ENCODE measurements at places on chromosomes 13 and 19. TPM values are rescaled to one million over a fixed set of nuclear protein-coding genes. Genes with fewer than 3 reads are reported as not detected.
A peak's percentile ranks its signal among the peaks of the same experiment; 100 is the strongest.

DNA sequence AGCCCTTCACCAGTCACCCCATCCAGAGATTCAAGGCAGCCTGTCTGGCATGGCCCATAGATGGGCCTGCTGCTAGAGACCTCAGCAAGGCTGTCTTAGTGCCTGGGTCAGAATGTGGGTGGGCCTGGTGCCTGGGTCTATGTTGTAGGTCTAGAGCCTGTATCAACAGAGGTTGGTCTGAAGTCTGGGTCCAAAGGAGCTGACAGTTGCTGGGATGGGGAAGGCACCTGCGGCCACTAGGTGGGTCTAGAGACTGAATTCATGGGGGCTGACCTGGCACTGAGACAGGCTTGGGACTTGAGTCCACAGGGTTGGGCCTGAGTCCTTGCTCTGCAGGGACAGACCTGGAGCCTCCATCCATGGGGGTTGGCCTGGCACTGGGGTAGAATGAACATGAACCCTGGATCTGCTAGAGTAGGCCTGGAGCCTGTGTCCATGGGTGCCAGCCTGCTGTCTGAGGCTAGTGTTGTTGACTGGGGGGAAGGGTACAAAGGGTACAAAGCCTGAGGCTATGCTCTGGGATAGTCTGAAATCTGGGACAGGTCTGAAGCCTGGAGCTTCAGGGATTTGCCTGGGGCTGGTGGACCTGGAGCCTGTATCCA is 516.8 kb downstream of the OLFM4 start:
- ATAC-seq, result no peak
- H3K4me3 ChIP-seq, result no peak overlapping the region
- no peaks in the 10 kb centered on the region for H3K27me3 ChIP-seq
- no peaks in the 10 kb centered on the region for H3K36me3 ChIP-seq
- H3K27ac ChIP-seq, result no peak overlapping the region
- no peaks in the 10 kb centered on the region for H3K4me1 ChIP-seq

- H3K27ac ChIP-seq, result peak overlapping the region; percentile 90
- no peaks in the 10 kb centered on the region for H3K27me3 ChIP-seq
- H3K4me3 ChIP-seq, result peak overlapping the region; percentile 82
- ATAC-seq, result no peak
- H3K4me1 ChIP-seq, result peaks cover 4% of the 10 kb centered on the region
Observed at GRCh38 chr19:8506402-8506957, 4.0 kb upstream of the PRAM1 start.

DNA sequence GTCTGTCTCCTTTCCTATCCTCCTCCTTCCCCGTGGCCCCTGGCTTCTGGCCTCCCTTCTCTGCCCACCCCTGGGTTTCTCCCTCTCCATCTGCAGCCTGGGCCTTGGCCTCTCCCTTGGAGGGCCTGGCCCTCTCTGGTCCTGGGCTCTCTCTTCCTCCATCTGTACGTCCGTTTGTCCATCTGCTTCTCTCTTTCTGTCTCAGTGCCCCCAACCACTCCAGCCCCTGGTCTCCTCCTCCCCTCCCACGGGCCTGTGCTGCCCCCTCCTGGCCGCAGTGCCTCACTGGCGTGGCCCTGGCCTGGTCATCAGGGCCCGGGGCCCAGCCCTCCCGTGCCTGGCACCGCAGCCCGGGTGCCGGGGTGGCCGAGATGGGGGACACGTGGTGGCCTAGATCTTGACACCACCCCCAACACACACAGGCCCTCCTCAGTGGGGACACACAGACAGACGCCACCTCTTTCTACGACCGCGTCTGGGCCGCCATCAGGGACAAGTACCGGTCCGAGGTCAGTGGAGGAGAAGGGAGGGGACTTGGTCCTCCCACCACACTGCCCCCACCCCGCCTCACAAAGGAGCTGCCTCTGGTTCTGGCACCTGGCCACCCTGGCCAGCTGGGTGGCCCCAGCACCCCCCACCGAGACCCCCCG is 11.3 kb downstream of the PRKCSH start:
- no peak overlapping the region for H3K4me3 ChIP-seq
- ATAC-seq, result peak; percentile 71
- no peak overlapping the region for H3K27ac ChIP-seq
- no peaks in the 10 kb centered on the region for H3K4me1 ChIP-seq
- peaks cover 61% of the 10 kb centered on the region for H3K36me3 ChIP-seq

DNA sequence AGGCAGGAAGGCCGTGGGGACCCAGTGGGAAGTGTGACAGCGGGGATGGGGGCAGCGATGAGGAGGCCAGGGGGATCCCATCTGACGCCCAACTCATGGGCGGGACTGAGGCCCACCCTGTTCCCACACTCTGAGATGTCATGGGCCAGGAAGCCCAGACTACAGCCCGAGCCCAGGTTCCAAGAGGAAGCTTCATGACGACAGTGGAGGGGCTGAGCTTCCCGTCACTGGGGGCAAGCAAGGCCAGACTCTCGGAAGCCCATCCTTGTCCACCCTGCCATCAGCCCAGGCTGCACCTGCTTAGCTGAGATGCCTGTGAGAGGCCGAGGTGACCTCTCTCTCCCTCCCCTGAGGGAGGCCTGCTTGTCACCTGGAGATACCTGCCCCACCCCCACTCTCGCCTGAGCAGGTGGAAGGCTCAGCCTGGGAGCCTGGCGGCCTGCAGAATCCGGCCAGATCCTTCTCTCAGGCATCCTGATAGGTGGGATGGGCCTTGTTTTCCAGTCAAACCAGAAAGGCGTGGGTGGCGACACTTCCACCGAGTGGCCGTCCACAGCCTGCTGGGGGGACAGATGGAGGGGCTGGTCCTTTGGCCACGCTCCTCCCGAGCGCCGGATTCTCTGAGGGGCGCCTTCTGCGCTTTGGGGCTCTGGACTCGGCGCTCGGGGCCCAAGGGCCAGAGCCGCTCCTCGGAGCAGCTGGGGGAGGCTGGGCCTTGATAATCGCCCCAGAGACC is 4.8 kb downstream of the ZBTB7A start:
- peaks cover 4% of the 10 kb centered on the region for H3K4me1 ChIP-seq
- H3K4me3 ChIP-seq, result peak overlapping the region; percentile 82
- ATAC-seq, result no peak

KLK11 gene
- total RNA-seq, result not detected

- no peaks in the 10 kb centered on the region for H3K4me1 ChIP-seq
- H3K36me3 ChIP-seq, result no peaks in the 10 kb centered on the region
- ATAC-seq, result no peak
- H3K4me3 ChIP-seq, result no peak overlapping the region
- H3K27ac ChIP-seq, result no peak overlapping the region
Observed at GRCh38 chr13:58823701-58824100, 1192.2 kb downstream of the PCDH17 start.

DNA sequence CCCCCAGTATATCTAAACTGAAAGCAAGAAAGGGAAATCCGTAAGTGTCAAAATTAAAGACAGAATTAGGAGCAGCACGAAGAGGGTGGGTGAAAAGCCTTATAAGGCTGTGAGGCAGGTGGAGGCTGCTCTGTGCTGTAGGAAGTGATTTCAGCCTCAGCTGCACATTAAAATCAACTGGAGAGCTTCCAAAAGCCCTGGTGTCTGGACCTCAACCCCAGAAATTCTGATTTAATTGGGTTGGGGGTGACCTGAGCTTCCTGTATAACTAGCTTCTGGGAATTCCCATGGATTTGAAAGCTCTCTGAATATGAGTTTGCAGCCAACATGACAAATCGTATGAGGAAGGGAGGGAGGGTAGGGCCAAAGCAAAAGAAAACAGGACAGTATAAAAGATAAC is 242.4 kb upstream of the TMTC4 start:
- H3K4me1 ChIP-seq, result no peaks in the 10 kb centered on the region
- no peak overlapping the region for H3K4me3 ChIP-seq
- H3K27ac ChIP-seq, result no peak overlapping the region
- no peaks in the 10 kb centered on the region for H3K36me3 ChIP-seq
- no peak for ATAC-seq
- peaks cover 23% of the 10 kb centered on the region for H3K27me3 ChIP-seq

PEAK3 gene
- total RNA-seq, result 0.09 TPM

- H3K27me3 ChIP-seq, result no peaks in the 10 kb centered on the region
- no peaks in the 10 kb centered on the region for H3K36me3 ChIP-seq
- no peak for ATAC-seq
- no peak overlapping the region for H3K4me3 ChIP-seq
- H3K27ac ChIP-seq, result no peak overlapping the region
- H3K4me1 ChIP-seq, result no peaks in the 10 kb centered on the region
Observed at GRCh38 chr13:70284371-70284770, 176.1 kb upstream of the KLHL1 start.

FBXO27 gene
- 0.66 TPM for total RNA-seq

GRCh38 chr19:862581-863314 is 3.3 kb downstream of the CFD start:
- H3K4me1 ChIP-seq, result peaks cover 4% of the 10 kb centered on the region
- H3K4me3 ChIP-seq, result peak overlapping the region; percentile 71
- peaks cover 7% of the 10 kb centered on the region for H3K36me3 ChIP-seq
- H3K27me3 ChIP-seq, result no peaks in the 10 kb centered on the region
- ATAC-seq, result peak; percentile 59
- H3K27ac ChIP-seq, result no peak overlapping the region

GRCh38 chr13:30720172-30720869 is 15.0 kb upstream of the ALOX5AP start:
- H3K36me3 ChIP-seq, result no peaks in the 10 kb centered on the region
- no peaks in the 10 kb centered on the region for H3K27me3 ChIP-seq
- H3K4me3 ChIP-seq, result no peak overlapping the region
- H3K27ac ChIP-seq, result no peak overlapping the region
- ATAC-seq, result peak; percentile 49
- H3K4me1 ChIP-seq, result no peaks in the 10 kb centered on the region

- no peak for ATAC-seq
- no peaks in the 10 kb centered on the region for H3K27me3 ChIP-seq
- H3K4me1 ChIP-seq, result peaks cover 19% of the 10 kb centered on the region
- no peaks in the 10 kb centered on the region for H3K36me3 ChIP-seq
- peak overlapping the region; percentile 8 for H3K4me3 ChIP-seq
Observed at GRCh38 chr13:21071015-21071414, 9.6 kb upstream of the LATS2 start.

DNA sequence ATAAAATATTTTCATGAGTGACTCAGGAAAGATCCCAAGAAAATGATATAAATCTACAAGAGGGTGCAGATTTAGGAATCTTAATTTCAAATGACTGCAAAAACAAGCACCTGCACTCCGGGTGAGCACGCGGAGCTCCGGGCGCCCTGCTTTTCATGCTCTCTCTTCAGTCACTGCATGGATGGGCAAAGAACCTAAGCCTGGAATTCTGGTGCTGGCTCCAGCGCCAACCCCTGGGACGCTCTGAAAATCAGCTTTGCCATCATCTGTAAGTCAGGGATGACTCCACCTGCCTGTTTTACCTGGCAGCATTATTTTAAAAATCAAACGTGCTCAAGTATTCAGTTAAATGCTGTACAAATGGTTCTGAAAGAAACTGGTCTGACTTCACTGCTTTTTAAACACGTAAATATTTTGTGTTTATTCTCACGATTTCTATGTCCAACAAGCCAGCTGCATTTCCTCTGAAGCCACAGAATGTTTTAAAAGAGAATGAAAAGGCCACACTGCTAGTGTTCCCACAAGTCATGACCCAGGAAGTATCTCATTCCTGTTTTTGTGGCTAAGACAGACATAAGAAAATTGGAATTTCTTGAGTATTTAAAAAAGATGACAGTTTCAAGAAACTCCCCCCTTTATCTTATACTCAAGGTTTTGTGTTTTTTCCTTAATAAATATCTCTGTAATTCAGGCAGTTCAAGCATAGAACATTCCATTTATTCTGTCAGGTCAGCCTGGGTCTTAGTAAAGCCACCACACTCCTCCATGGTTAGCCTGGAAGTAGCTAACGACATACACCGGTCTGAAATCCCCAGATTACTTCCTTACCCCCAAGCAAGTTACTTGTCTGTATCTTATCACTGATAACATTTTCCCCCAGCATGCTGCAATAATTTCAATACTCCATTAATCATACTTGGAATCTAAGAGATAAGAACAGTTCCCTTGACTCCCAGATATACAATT is 81.1 kb downstream of the COL4A1 start:
- H3K27ac ChIP-seq, result no peak overlapping the region
- no peak overlapping the region for H3K4me3 ChIP-seq
- H3K27me3 ChIP-seq, result peaks cover 5% of the 10 kb centered on the region
- no peak for ATAC-seq

GRCh38 chr19:47539747-47540311 is 25.0 kb upstream of the NAPA start:
- peaks cover 5% of the 10 kb centered on the region for H3K4me1 ChIP-seq
- peak overlapping the region; percentile 38 for H3K27ac ChIP-seq
- H3K36me3 ChIP-seq, result no peaks in the 10 kb centered on the region
- no peak for ATAC-seq
- no peak overlapping the region for H3K4me3 ChIP-seq

DNA sequence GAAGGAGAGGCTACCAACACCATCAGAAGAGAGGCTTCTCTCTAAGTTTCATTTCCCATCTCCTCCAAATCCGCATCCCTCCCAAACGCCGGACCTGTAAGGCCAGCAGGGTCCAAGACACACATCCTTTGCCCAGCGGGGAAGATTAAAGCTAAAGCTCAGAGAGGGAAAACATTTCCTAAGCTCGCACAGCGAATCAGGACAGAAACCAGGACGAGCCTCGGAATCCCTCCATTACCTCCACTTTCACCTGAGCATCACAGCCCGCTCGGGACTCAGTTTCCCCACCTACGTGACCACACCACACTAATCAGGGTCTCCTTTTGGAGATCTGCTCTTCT is 711 bp upstream of the FOSB start:
- peak overlapping the region; percentile 96 for H3K27ac ChIP-seq
- ATAC-seq, result no peak
- H3K4me3 ChIP-seq, result peak overlapping the region; percentile 89
- peaks cover 45% of the 10 kb centered on the region for H3K36me3 ChIP-seq
- no peaks in the 10 kb centered on the region for H3K27me3 ChIP-seq
- peaks cover 7% of the 10 kb centered on the region for H3K4me1 ChIP-seq

GIPR gene
- total RNA-seq, result 32.3 TPM
